Caudate nucleus (tissue), 63 donors: ENCODE measurements at places on chromosomes 5 and 9.

GRCh38 chr9:112170235-112170634 is 4.9 kb downstream of the SUSD1 start:
- DNase-seq: no peak

DNA sequence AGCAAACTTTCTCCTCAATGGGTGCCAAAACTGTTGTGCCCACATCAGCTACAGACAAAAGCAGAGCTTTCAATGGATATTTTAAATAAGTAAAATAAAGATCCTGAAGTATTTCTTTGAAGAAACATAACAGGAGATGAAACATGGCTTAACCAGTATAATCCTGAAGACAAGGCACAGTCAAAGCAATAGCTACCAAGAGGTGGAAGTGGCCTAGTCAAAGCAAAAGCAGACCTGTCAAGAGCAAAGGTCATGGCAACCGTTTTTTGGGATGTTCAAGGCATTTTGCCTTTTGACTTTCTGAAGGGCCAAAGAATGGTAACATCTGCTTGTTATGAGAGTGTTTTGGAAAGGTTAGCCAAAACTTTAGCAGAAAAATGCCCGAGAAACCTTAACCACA is 77.9 kb downstream of the ANXA1 start:
- no peak for DNase-seq

DNA sequence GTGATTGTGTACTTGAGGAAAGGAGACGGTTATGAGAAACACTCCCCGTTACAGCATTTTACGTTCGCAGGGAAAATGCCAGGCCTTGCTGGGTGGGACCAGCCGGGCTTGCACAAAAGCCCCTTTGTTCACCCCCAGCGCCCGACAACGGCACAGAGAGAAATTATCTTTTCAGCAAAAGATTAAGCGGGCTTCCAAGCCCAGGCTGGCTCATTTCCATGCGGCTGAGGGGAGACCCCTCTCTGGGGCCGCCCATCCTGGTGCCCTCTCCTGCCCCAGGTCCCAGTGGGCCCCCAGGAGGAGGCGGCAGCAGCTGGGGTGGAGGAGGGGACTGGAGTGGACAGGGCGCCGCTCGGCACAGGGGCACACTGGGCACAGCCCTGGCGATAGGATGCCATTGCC is 50.8 kb upstream of the NOTCH1 start:
- DNase-seq: peak; percentile 54

GRCh38 chr9:21110708-21111576 is 30.7 kb downstream of the IFNW1 start:
- DNase-seq: no peak

- DNase-seq: no peak
Observed at GRCh38 chr9:82284758-82285157, 296.2 kb downstream of the SPATA31D1 start.

GRCh38 chr5:2039180-2039531 is 156.4 kb upstream of the IRX4 start:
- no peak for DNase-seq
